ENCODE measurements at places on chromosomes 5 and 9.

GRCh38 chr9:95036676-95037075, 280.8 kb downstream of the FANCC start:
- DNase-seq = no peak

DNA sequence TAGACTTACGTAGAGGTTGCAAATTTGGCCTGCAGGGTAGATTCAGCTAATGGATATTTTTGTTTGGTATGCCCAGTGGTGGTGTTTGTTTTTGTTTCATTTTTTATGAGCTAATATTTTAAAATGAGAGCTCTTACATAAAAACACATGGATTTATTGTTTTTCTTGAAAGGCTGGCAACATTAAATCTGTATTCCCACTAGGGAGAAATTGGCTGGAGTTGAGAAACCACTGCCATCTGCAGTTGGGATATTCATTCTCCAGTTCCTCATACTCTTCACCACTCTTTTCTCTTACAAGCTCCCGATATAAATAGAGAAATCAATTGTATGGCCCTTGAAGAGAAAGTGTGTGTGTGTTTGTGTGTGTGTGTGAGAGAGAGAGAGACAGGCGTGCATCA, 143.3 kb downstream of the ALDH1A1 start:
- DNase-seq = no peak

DNA sequence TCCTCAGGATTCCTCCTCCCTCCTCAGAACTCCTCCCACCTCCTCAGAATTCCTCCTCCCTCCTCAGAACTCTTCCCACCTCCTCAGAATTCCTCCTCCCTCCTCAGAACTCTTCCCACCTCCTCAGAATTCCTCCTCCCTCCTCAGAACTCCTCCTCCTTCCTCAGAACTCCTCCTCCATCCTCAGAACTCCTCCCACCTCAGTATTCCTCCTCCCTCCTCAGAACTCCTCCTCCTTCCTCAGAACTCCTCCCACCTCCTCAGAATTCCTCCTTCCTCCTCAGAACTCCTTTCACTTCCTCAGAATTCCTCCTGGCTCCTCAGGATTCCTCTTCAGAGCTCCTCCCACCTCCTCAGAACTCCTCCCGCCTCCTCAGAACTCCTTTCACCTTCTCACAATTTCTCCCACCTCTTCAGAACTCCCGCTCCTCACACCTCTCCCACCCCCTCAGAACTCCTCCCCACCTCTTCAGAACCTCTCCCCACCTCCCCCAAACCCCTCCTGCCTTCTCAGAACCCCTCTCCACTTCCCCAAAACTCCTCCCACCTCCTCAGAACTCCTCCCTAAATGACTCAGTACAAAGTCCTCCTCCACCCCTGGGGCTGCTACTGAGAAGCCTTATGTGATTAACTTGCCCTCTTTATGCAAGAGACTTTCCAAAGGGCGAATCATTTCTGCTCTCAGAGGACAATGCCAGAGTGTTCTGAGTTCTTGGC, 23.2 kb downstream of the SLC46A2 start:
- no peak for DNase-seq

DNA sequence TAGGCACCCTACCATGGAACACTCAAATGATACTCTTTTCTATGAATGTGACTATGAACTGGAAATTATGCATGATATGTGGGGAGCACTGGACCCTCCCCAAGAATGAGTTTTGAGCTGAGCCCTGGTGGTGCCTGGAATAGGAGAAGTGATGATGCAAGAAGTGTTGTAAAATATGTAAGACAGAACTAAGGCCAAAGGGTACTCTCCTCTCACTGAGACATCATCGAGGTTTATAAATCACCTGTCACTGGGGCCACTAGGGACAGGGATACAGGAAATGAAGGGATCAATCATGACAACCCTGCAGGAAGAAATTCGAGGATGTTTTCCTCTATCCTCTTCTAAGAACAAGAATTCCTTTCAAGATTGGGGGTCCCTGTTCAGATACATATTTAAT, 45.4 kb downstream of the PCSK1 start:
- DNase-seq = no peak

- DNase-seq = no peak
Measured at GRCh38 chr5:148913493-148913892, 87.1 kb downstream of the ADRB2 start.

GRCh38 chr9:134014946-134015345, 10.3 kb upstream of the BRD3OS start:
- DNase-seq = no peak

- no peak for DNase-seq
Measured at GRCh38 chr9:15249981-15250380, 57.0 kb downstream of the TTC39B start.

GRCh38 chr5:96297290-96297689, 135.8 kb downstream of the PCSK1 start:
- no peak for DNase-seq

GRCh38 chr5:81513982-81514381, 120.0 kb upstream of the ACOT12 start:
- DNase-seq = peak; percentile 28

DNA sequence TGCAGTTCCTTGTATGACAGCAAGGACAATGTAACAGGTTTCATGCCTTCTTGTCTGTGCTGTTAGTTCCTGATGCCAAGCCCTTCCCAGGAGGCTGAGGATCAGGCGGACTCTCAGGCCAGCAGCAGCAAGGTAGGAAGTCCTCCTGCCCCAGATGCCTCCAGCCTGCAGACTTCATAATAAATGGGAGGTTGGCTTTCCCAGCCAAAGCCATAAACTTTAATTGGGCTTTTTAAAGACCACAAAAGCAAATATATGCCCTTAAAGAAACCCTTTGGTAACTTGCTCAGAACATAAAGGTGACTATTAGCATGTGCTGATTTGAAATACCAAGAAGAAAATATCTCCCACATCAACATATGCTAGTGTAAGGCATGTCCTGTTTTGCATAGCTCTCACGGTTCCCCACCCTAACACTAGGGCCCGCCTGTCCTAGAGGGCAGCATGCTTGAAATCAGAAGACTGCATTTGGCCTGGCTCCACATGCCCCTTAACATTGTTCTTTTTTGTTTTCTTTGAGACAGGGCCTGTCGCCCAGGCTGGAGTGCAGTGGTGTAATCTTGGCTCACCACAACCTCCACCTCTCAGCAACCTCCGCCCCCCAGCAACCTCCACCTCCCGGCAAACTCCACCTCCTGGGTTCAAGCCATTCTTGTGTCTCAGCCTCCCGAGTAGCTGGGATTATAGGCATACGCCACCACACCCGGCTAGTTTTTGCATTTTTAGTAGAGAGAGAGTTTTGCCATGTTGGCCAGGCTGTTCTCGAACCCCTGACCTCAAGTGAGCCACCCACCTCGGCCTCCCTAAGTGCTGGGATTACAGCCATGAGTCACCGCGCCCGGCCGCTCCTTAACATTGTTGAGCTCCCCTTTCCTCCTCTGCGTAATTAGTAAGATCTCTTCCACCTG, 44.6 kb upstream of the FCN1 start:
- DNase-seq = no peak

GRCh38 chr9:116978155-116978554, 291.1 kb downstream of the TRIM32 start:
- DNase-seq = no peak

- no peak for DNase-seq
Measured at GRCh38 chr5:121424976-121425375, 426.7 kb upstream of the FTMT start.

- no peak for DNase-seq
Measured at GRCh38 chr5:135488727-135489465, 36.7 kb upstream of the TIFAB start.

DNA sequence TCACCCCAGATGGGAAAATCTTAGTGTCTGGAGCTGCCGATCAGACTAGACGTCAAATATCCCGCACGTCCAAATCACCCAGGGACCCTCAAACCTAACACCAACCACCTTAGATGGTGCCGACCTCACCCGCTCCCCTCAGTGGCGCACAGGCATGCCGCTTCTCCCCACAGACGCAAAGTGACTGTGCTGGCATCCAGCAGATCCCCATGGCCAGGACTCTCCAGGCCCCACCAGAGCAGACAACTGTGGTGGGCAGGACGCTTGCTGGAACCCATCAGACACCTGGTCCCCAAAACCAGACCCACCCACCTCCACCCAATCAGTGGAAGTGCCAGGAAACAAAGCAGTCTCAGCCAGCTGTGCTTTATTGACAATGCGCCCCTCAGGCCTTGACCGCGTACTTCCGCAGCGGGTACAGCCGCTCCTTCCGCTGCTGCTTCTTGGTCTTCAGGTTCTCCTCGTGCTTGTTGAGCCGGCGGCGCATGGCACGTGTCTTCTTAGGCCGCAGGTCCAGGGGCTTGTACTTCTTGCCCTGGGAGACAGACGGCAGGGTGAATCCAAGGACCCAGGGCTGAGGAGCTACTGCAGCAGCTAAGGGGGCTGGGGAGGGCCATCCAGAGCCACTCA, 4.1 kb downstream of the RPL35 start:
- no peak for DNase-seq

GRCh38 chr9:16238623-16239138, 631.8 kb downstream of the BNC2 start:
- no peak for DNase-seq

DNA sequence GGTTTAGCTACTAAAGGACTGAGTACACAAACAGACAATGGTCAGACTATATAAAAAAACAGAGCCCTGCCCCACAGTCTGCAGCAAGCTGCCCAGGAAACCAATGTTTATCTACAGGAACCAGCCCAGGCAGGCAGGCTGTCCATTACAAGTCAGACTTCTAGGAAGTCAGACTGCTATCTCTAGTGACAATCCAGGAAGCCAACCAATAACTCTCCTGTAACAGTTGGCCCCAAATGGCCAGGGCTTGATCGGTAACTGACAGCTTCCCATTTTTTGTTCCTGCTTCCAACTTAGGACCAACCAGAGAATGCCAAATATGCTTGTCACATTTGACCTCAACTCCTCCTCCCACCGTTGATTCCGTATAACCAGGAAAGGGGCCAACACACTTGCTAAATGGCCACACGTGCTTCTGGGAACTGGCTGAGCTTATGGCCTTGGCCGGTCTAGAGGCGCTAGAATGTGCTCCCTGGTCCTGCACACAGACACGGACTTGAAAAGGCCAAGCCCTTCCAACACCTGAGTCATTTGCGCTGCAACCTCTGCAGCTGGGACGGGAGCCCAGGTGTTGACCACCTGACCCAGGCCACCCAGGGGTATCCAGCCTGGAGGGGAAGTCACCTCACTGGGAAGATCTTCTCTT, 79.6 kb upstream of the CDK20 start:
- no peak for DNase-seq

DNA sequence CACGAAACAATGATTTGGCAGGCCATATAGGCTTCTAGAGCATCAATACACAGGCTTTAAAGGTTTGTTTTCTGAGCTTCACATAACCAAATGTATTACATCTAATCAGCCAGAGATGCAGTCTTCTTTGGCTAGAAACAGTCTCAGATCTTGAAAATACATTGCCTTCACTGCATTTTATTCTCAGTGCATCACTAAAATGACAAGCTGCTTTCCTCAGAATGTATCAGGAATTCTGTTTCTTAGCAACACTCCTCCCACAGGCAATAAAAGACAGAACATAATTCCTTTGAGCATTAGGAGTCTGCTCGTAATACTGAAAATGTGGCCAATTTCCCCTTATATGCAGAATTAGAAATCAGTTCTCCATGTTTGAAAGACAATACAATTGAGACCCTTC, 36.9 kb downstream of the FEM1C start:
- DNase-seq = no peak

DNA sequence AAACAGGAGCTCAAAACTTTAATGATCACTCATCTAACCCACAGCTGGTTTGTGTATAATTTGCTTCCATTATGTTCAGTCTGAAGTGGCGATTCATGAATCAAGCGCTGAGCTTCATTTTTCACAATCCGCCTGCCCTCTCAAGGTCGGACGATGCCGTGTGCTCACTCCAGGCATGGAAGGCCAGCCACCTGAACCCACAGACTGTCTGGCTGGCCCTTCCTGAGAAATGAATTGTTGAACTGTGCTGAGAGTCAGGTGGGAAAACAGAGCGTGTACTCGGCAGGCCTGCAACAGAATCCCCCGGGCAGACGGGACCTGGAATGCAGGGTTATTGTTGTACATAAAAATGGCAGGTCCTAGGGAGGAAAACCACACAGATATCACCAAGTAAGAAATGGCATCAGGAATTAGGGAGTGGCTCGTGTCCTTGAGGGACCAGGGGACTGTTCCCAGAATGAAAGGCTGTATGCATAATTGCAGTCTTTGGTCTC, 375.7 kb downstream of the IRX2 start:
- DNase-seq = no peak

DNA sequence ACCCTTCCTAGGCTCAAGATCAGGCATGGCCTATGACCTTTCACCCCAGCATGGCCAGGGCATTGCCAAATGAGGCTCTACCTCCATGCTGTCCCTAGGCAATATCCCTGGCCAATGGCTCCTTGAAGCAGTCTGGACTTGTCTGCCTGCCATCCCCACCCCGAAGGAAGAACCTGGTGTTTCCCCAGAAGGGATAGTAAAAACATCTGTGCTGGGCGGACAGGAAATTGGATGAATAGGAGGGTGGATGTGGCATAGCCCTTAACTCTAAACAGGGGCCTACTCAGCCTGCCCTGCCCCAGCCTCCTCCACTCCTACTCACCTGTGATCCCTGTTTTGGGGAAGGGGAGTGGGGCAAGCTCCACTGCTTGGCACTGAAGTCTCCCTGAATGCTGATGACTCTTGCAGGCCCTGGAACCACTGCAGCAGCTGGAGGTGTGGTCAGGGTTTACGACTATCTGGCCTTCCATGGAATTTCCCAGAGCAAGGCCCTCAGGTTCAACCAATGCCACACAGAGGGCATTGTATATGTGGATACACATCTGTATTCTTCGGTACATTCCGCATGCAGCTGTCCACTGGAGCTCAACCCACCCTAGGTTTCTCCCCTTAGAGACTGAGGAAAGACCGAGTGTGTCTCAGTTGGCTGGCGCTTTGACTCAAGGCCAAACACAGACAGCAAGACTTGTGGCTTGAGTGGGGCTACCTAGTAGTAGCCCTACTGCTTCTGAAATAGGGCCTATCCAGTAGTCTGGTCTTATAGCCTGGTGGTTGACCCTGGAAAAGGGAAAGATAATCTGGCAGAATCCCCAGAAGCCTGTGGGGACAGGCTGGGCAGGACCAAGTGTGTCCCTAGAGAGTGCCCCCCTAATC, 6.4 kb upstream of the P4HA2 start:
- DNase-seq = no peak

- DNase-seq = no peak
Measured at GRCh38 chr9:118568704-118569103, 800.5 kb downstream of the BRINP1 start.

DNA sequence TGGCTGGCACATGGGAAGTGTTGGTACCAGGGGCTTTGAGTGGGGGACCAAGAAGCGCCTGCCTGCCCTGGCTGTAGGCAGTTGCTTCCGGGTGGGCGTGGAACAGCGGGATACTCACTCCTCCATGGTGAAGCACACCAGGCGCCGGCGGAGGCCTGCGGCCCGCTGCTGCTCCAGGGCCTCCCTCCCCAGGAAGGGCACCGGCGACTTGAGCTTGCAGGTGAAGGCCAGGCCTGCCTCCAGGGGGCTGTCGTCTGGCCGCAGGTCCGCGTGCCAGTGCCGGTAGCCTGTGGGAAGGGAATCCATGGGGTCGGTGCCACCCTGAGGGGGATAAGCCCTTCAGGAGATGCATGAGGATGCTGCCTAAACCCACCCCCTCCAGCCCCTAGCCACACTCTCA, 34.3 kb downstream of the DBH start:
- no peak for DNase-seq

GRCh38 chr9:101440714-101441230, 5.2 kb upstream of the ALDOB start:
- no peak for DNase-seq

Data from kidney capillary endothelial cell (primary cell).